ENCODE measurements at places on chromosomes 6 and 20. TPM values are rescaled to one million over a fixed set of nuclear protein-coding genes. Genes with fewer than 3 reads are reported as not detected.

The SNRNP48 gene
- total RNA-seq: 16.6 TPM

The GLP1R gene
- total RNA-seq: 1.6 TPM

The MAN1A1 gene
- total RNA-seq: 21.2 TPM

The BPIFB4 gene
- total RNA-seq: not detected

The PIGU gene
- total RNA-seq: 22.8 TPM

The MAS1 gene
- under 0.01 TPM for total RNA-seq

The GMPR gene
- 10.8 TPM for total RNA-seq

The TUBB2B gene
- 2,535 TPM for total RNA-seq

The COL19A1 gene
- total RNA-seq: 7.6 TPM

The FOXQ1 gene
- total RNA-seq: 2.8 TPM

The DNMT3B gene
- total RNA-seq: 4.2 TPM

The CUL7 gene
- 17.3 TPM for total RNA-seq

The HCRTR2 gene
- total RNA-seq: 30.0 TPM

The DCDC2 gene
- 6.7 TPM for total RNA-seq

The SLC35D3 gene
- 1.4 TPM for total RNA-seq

The EEF1E1 gene
- 42.4 TPM for total RNA-seq

The C6orf15 gene
- not detected for total RNA-seq

The TUBB gene
- total RNA-seq: 1,178 TPM

The AGER gene
- 0.92 TPM for total RNA-seq

The SLC26A8 gene
- total RNA-seq: 9.0 TPM

The PLAGL2 gene
- 1.8 TPM for total RNA-seq
